ENCODE measurements at places on chromosomes 12 and 14. TPM values are rescaled to one million over a fixed set of nuclear protein-coding genes. Genes with fewer than 3 reads are reported as not detected.

MORN3 gene
- total RNA-seq, result 0.80 TPM

GRCh38 chr12:94650143-94651056, at the start of gene TMCC3:
Gene TMCC3 (minus strand): TSS chr12:94650557. CDS start chr12:94650430, 127 bp downstream.
- DNase-seq, result no peak

GRCh38 chr12:110684312-110684836, 4.5 kb downstream of the HVCN1 start:
- no peak for DNase-seq

NPAS3 gene
- 8.7 TPM for total RNA-seq

GRCh38 chr12:108454539-108455139, 60.4 kb upstream of the FICD start:
- no peak for DNase-seq

DNA sequence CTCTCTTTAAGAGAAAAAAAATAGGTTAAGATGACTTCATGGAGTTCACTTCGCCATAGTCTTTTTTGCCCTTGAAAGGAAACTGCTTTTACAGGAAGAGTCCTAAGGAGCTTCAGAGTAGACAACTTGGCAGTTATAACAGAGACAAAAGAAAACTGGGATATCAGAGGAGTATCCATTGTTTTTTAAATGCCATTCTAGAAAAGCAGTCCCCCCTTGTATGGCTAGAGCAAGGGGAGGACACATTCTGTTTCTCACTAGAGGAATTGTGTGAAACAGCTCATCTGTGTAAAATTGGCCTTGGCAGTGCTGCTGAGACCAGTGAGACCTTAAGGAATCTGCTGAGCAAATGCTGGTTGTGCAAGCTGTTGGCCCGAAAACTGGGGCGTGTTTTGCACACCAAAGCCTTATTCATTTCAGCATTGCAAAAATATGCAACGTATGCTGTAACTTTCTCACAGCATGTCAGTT, 128.0 kb downstream of the GPR135 start:
- no peak for DNase-seq

DNA sequence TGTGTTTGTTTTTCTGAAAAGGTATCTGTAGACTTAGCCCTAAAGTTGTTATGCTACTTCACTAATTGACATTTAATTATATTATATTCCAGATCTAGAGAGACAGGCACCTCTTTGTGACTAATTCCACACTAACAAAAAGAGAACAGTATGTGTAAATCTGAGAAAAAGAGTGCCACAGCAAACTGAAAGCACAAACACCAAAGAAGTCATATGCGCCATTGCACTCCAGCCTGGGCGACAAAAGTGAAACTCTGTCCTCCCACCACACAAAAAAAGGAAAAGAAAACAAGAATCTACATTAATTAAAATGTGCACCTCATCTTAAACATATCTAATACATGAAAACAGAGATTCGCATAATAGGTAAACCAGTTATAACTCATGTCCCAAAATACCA, 4.4 kb upstream of the CSRNP2 start:
- DNase-seq, result no peak

FOXG1 gene
- total RNA-seq, result 1.7 TPM

TSHR gene
- total RNA-seq, result 0.65 TPM

GLI1 gene
- total RNA-seq, result 22.7 TPM

Measured in type B pancreatic cell (in vitro differentiated cells).